Effector CD4-positive, alpha-beta T cell (primary cell): ENCODE measurements at places on chromosomes 12 and 14.

GRCh38 chr14:70943838-70944237 lies 36.6 kb downstream of the PCNX1 start:
- DNase-seq = no peak

- DNase-seq = no peak
Observed at GRCh38 chr12:110669193-110669502, 19.8 kb downstream of the HVCN1 start.

- DNase-seq = no peak
Observed at GRCh38 chr12:110776410-110776809, 33.7 kb upstream of the PPP1CC start.

GRCh38 chr14:72024504-72024903 lies 92.3 kb downstream of the RGS6 start:
- DNase-seq = no peak

- no peak for DNase-seq
Observed at GRCh38 chr14:103130965-103131364, 7.7 kb downstream of the TNFAIP2 start.

DNA sequence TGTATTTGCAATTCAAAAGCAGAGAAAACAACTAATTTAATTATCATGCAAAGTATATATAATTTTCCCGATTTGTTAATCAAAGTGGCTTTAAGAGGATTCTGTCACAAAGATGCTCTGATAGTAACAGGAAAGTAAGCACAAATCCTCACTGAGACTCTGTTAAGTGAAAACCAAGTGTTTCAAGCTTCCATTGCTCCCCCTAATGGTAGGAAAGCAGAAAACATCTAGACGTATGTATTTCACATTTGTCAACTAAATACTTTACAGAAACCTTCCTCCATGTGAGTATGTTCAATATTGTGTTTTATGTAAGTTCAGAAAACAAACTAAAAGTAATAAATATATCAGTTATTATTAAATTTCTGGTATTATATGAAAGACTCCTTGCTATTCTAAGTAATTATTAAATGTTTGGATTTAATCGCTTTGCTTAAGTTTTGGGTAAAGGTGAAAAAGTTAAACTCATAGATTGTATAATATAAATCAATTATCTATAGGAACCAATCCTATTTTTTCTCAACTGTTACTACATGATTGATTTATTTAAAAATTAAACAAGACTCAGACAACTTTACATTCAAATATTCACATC lies 1.5 kb upstream of the NTS start:
- no peak for DNase-seq

DNA sequence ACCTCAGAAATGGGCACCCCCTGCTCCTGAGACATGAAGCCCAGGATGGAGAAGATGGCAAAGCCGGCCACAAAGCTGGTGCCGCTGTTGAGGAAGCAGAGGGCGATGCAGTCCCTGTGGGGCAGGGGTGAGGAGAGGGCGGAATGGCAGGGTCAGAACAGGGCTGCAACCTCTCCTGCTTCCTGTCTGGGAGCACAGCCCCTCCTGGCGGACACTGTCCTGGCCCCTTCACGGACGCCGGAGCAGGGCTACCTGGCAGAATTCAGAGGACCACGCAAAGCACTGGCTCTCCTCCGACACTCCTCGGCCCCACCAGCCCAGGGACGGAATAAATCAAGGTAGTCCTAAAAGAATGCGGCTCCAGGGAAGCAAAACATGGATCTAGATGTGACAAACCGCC lies 12.4 kb upstream of the SLC6A12 start:
- DNase-seq = no peak

DNA sequence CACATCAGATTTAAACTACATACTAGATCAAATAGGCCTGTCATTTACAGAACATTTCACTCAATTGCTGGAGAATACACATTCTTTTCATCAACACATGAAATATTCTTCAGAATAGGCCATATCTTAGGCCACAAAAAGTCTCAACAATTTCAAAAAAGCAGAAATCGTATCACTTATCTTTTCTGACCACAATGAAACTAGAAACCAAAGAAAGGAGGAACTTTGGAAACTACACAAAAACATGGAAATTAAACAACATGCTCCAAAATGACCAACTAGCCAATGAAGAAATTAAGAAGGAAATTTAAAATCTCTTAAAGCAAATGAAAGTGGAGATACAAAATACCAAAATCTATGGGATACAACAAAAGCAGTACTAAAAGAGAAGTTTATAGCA lies 35.1 kb downstream of the PARP11 start:
- no peak for DNase-seq

DNA sequence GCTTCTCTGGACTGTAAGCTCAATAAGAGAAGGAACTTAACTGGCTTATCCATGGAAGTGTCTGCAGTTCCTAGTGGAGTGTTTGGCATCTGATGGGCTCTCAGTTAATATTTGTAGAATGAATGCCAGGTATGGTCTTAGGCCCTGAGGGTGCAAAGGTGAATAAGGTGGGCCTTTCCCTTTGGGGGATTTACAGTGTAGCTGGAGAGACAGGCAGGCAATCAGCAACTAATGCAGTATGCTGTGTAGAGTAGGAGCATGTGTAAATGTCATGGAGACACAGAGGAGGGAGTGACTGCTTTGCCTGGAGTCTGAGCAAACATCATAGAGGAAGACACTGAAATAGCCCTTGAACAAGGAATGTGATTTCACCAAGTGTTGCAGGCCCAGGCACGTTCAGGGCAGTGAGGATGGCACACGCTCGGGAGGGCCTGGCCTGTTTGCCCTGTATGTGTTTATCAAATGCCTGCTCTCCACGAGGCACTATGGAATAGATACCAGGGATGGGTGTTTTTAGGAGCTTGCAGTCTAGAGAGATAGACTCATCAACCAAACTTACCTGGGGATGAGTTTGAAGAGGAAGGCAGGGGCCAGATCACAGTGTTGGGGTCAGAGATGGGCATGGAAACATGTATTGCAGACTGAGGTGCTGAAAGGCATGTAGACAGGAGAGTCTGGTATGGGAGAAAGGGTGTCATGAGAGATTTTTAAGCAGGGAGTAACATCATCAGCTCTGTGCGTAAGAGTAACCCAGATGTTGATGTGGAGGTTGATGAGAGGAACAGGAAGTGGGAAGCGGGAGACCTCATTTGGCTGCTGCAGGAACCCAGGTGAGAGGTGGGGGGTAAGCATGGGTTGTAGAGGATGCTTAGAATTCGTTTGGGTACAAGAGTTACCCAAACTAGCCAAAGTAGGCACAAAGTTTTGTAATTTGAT lies 54.1 kb downstream of the PLXNC1 start:
- DNase-seq = no peak

GRCh38 chr14:63229330-63230059 lies 25.3 kb downstream of the RHOJ start:
- DNase-seq = no peak

DNA sequence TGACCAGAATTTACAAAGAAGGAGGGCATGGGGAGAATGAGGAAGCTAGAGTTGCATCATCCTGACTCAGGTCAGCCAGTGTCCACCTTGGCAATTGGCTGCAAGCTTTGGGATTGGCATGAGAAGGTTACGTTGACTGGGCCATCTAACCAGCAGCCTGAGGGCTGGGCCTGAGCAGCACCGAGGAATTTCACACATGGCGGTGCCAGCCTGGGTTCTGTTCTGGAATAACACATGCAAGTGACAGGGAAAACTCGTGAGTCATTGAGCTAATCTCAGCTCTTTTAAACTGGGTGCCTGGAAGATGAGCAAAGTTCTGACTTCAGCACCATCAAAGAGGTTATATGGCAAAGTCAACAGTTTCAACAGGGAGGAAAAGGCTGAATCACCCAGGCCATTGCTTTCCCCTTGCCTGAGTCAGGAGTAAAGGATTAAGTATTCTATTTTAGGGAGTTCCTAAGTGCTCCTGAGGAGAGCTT lies 543.2 kb upstream of the TBX3 start:
- DNase-seq = no peak

DNA sequence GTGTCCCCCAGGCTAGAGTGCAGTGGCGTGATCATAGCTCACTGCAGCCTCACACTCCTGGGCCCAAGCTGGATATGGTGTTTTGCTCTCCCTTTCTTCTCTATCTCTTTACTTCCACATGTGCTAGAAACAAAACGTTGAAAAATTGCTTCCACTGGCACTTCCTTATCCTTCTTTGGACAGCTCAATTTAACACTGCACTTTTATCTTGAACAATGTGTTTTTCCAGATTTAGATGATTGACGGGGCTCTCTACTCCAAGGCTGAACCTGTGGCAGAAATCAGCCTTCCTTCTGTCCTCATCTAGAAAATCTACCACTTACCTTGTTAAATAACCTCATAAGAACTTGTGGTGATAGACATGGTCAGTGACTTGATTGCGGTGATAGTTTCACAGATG lies 165.1 kb downstream of the DAD1 start:
- DNase-seq = no peak

DNA sequence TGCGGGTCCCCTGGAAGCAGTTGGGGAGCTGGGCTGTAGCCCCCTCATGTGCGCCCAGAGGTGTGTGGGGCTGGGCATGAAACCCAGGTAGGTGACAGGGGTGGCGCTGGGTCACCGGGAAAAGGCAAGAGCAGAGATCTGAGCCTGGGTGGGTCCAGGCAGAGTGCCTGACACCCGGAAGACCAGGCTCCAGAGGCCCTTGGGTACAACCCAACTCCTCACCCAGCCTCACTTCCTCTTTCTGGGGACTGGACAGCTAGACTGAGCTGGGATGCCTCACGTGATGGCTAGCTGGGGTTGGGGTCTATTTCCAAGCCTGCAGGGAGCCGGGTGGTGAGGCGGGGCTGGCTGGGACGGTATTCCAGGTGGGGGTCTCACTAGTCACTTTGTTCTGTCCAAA lies 16.3 kb upstream of the CYP46A1 start:
- no peak for DNase-seq

DNA sequence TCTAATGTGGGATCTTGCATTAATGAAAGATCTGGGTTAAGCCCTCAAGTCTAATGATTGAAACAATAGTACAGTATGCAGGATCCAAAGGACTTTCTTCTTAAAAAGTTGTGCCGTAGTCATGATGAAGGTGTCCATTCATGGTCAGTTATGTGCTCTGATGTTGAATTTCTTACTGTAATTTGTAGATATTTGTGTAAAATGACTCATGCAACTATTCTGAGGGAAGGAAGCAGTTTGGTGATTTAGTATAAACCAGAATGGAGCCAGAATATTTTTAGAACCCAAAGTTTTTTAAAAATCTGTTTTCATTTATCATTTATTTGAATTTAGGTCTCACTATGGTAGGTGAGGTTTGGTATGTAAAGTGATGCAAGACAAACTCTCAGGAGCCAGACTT lies 151.2 kb downstream of the AKAP6 start:
- no peak for DNase-seq

- no peak for DNase-seq
Observed at GRCh38 chr14:71536015-71536740, 396.1 kb upstream of the RGS6 start.

- no peak for DNase-seq
Observed at GRCh38 chr12:128903236-128903635, 50.0 kb downstream of the GLT1D1 start.

GRCh38 chr12:13093191-13093847 lies 10.1 kb downstream of the GSG1 start:
- DNase-seq = no peak
